Stimulated activated CD4-positive, alpha-beta T cell treated with anti-CD3 and anti-CD28 coated beads, Interleukin-1b, Interleukin-23, amount 100 ng/mL, for 1 hour (primary cell): ENCODE measurements at places on chromosomes 3 and 15.

- no peak for DNase-seq
Observed at GRCh38 chr3:107205358-107205757, 171.9 kb upstream of the CCDC54 start.

- no peak for DNase-seq
Observed at GRCh38 chr15:55649058-55649423, 60.9 kb upstream of the PYGO1 start.

DNA sequence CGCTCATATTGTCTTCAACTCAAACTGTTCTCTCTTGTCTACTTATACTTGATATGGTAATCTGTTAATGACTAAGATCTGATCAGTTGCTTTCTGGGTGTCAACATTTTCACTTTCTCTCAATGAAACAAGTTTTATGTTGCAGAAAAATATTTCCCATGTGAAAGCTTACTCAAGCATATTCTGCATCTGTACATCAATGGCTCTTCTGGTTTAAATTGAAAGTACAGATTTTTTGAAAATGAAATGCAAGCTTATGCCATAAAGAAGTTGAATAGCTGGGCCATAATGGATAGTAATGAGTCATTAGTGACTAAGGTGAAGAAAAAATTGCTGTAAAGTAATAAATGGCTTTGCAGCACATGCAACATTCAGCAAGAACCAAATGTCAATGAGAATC lies 140.7 kb downstream of the BCHE start:
- DNase-seq: no peak

GRCh38 chr3:171753665-171754408 lies 56.4 kb downstream of the PLD1 start:
- no peak for DNase-seq

DNA sequence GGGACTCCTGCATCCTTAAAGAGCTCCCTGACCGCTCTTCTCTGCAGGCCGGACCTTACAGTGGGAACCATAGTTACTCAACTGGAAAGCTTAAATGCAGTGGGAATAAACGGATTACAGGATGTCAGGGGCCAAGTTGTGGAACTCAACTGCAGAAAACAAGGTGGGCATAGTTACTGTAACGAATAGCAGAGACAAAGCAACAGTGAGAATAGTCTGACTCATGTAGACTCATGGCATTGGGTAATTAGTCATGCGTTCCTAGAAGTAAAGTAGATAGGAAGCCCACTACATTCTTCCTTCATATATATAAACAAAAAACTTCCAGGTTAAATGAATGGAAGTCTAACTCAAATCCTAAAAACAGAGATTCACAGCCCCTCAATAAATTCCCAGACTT lies 95.5 kb upstream of the CHRNA7 start:
- DNase-seq: no peak

- DNase-seq: no peak
Observed at GRCh38 chr3:72242326-72242725, 457.4 kb upstream of the PROK2 start.

DNA sequence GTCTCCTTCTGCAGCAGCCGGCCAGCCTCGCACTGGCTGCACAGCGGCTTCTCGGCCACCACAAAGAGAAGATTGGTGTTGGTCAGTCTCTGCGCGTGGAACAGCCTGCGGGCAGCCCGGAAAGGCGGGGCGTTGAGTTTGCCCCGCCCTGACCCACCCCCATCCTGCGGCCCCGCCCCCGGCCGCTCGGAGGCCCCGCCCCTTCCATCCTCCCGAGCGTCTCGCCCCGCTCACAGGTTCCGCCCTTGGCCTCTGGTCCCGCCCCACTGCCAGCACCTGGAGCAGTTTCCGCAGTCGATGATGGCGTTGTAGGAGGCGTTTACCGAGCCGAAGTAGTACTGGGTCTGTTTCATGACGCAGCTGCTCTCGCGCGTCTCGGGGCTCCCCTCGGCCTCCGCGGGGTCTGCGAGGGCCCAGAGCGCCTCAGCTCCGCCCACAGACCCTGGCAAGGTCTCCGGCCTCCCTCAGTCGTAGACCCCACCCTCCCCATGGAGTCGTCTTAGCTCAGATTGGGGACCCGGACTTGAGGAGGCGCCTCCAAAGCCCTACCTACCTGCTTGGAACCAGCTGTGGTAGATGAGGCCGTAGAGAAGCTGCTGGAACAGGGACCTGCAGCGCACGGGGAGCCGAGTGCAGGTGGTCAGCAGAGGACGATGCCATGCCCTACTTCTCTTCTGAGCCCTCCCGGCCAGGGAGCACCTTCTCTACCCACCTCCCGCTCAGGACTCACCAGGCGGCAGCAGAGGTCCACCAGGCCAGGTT lies 5.9 kb upstream of the TMEM115 start:
- peak; percentile 93 for DNase-seq

- DNase-seq: no peak
Observed at GRCh38 chr3:108461661-108462111, 48.7 kb downstream of the MYH15 start.

- DNase-seq: no peak
Observed at GRCh38 chr3:18062657-18063025, 320.2 kb upstream of the TBC1D5 start.

DNA sequence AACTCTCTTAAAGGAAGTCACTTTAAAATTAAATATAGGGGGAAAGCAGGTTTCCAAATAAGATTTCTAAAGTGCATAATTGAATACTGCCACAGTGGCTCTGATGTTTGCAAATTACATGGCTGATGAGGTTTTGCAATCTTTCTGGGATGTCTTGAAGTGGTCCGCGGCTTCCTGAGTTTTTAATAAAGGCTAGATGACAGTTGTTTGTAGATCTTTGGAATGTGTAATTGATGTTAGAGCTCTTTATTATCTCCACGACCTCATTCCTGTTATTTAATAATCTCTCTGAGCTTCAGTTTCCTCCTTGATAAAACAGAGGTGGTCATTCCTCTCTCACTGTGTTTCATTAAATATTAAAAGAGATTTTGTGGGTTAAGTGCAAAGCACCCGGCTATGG lies 27.0 kb upstream of the CEMIP start:
- no peak for DNase-seq

- DNase-seq: no peak
Observed at GRCh38 chr15:67458331-67459029, 62.5 kb upstream of the C15orf61 start.

DNA sequence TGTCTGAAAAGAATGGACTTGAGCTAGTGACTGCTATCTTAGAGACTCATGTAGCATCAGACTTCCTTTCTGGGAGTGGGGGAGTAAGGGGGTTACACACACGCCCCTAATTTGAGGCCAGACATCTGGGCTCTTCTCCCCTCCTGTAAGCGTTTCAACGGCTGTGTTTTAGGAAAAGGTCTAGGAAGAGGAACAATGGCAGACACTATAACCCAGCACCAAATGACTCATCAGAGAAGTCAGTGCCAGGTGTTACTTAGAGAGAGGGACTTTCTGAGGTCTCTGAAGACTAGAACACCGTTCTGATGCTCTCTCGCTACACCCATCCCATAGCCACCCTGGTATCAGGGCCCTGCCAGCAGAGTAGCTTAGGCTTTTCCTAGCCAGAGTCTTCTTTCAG lies 65.5 kb downstream of the SSUH2 start:
- no peak for DNase-seq

- DNase-seq: no peak
Observed at GRCh38 chr3:127595303-127595702, 2.9 kb upstream of the MCM2 start.

DNA sequence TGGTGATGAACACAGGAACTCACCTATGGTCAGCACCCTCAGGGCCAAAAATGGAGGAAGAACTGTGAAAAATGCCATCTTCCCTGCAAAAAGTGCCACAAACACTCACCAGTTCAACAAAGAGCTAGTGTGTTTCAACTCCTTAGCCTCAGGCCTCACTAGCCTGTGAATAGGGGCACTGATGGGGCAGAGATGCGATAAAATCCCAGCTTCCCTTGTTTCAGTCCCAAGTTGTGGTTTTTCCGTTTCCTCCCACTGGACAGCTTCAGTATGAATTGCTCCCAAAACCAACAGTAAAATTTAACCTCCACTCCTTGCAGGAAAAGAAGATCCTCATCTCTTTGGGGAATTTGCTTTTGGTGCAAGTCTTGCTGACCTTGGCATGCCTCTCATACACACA lies 117.4 kb upstream of the ADAMTS9 start:
- no peak for DNase-seq

GRCh38 chr3:85020828-85021227 lies 62.0 kb downstream of the CADM2 start:
- DNase-seq: no peak

DNA sequence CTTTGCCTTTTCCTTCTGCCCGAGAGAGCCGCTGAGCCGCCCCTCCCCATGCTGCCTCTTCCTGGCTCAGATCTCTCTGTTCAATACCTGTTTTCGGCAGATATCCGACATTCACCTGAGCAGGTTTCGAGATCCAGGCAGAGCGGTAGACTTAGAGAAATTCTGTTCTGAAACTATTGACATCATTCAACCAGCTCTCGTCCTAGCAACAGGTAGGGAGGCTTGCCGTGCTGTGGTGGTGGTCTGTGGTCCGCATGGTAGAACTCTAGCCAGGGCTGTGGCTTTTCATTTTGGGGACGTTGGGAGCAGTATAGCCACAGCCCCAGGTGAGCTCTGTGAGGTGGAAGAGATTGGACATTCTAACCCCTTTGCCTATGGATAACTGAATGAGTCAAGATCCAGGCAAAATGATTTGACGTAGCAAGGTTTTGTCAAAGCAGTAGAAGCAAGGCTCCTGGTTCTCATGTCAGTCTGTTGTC lies 810 bp downstream of the TMEM62 start:
- DNase-seq: no peak
